ENCODE measurements at places on chromosomes 1 and 21.
A peak's percentile ranks its signal among the peaks of the same experiment; 100 is the strongest.

GRCh38 chr1:19850214-19850613 lies 32.0 kb upstream of the OTUD3 start:
- DNase-seq: no peak

DNA sequence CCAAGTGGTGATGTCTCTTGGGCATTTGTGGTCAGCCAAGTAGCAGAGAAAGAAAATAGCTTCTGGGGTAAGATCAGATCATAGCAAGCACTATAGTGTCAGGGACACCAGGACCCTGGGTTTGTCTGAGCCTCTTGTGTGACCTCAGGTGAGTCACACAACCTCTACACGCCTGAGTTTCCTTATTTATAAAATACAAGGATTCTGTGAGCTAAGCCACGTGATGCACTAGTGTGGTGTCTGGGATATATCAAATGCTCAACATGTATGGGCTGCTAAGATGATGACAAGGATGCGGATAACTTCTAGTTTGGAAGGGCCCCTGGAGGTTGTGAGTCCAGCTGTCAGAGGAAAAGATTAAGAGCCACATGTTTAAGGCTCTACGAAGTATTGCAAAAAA lies 24.5 kb upstream of the ZNF436 start:
- no peak for DNase-seq

- no peak for DNase-seq
These were observed 11.9 kb upstream of the CBR3 start for GRCh38 chr21:36122977-36123376.

- DNase-seq: no peak
These were observed 220.6 kb downstream of the CHRM3 start for GRCh38 chr1:239606850-239607400.

- no peak for DNase-seq
These were observed 31.9 kb upstream of the SARS1 start for GRCh38 chr1:109181807-109182163.

DNA sequence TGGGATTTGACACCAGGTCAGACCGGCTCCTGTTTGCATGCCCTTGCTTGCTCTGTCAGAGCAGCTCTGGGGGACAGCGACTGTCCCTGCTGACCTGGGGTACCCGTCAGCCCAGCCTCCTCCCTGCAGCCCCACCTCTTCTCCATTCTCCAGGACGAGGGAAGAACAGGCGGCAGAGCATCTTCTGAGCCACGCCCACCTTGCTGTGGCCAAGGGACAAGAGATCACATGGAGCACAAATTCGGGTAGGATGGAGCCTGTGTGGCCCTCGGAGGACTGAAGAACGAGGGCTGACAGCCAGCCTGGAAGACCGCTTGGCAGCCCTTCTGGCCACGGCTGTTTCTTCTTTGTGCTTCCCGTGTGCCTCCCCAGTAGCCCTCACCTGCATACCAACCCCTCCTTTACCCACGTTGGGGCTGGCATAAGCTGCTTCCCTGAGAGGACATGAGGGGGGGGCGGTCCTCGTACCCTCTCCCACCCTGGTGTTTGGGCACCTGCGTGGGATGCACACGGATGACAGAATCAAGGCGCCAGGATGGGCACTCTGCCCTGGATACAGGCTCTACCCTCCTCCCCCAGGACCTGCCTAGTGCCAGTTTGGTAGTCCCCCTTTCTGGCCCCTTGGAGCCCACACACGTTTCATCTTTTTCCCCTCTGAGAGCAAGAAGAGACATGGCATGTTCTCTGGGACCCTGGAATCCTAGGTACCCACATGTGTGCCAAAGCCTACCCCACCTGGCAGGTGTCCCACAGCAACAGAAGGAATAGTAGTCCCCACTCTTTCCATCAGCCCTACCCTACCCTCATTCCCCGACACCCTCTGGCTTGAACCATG lies 26.9 kb downstream of the CDK18 start:
- no peak for DNase-seq

- DNase-seq: no peak
These were observed 233.1 kb upstream of the VAMP3 start for GRCh38 chr1:7538033-7538432.

DNA sequence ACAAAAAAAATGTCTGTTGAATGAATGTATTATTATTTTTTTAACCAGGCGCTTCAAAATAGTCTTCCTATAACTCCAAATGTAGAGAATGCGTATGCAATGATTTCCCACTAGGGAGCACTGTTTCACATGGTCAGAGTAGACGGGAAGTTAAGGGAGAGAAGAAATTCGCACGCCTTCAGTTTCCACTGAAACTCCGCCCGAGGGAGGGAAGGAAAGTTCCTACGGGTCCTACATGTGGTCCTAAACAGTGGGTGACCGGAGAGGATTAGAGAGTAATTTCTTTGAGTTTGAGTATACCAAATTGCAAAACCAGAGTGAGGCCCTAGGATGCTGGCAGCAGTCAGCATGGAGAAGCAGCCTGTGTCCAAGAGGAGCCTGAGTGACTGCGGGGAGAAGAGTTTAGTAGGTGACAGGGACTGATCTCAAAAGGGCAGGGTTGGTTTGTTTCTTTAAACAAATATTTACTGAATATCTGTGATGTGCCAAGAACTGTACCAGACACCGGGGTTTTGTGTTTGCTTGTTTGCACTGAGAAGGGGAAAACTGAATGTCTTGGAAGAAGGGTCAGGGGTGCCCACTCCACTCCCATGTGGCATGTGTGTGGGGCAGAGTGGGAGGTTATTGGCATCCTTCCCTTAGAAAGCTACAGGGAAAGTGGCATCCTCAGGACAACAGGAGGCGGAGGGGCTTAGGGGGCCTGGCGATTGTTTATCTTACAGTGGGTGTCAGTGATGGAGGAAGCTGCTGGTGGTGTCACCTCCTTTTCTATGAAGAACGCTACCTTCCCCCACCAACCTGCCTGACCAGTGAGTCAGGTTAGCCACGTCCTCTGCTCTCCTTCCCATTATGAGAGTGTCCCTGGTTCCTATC lies 22.8 kb downstream of the RNU5D-1 start:
- DNase-seq: peak; percentile 44

DNA sequence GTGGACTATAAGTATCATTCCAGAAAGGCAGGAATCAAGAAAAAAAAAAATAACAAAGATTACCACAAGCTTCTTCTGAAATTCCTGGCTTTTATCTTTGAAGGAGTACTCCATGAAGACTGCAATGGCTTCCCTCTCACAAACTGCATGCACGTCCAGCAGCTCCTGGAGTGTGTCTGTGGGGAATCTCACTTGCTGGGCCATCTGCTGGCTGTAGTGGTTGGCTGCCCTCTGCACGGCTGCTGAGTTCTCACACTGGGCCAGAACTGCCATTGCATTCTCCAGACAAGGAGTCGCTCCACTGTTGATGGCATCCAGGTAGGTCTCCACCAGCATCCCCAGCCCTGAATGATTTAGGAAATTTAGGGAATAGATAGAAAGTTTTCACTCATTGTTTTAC lies 23.3 kb upstream of the GBP2 start:
- no peak for DNase-seq

GRCh38 chr1:94582565-94582964 lies 41.0 kb upstream of the F3 start:
- no peak for DNase-seq

GRCh38 chr1:192979542-192979941 lies 79.6 kb downstream of the UCHL5 start:
- DNase-seq: no peak

GRCh38 chr1:157830887-157831286 lies 10.7 kb downstream of the CD5L start:
- DNase-seq: no peak

- DNase-seq: no peak
These were observed 797 bp upstream of the KCNJ9 start for GRCh38 chr1:160080381-160081100.

GRCh38 chr1:34267326-34267725 lies 90.6 kb downstream of the C1orf94 start:
- DNase-seq: no peak

DNA sequence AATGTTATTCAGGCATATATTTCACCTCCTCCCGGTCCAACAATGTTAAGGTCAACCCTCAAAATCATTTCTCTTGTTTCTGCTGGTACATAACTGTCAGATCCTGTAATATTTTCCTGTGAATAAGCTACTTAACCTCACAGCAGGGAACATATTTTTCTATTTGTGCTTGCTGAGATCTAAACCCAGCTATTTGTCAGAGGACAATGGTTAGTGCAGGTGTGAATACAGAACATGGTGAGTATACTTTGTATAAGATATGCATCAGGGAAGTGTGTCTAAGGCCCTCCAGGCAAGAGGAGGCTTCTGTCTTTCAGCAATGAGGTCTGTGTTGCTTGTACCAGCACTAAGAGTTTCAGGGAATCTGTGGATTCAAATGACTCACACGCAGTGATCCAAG lies 970.6 kb downstream of the NCAM2 start:
- DNase-seq: no peak

GRCh38 chr1:175576865-175577264 lies 166.5 kb downstream of the TNR start:
- no peak for DNase-seq

DNA sequence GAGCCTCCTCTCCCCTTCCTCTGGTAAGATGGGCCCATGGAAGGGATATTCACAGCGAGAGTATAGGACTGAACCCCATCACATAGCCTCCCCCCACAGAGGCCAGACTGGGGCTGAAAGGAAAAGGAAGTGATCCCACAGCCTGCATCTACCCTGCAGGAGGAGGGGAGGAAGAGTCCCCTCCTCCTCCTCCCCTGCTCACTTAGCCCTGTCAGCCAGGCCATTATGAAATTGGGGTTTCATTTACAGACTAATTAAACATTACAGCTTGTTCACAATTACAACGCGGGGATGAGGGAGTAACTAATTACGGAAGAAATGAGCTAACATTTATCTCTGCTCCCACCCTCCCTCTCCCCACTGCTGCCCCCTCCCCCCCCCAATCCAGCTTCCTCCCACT lies 25.4 kb downstream of the DMAP1 start:
- no peak for DNase-seq

DNA sequence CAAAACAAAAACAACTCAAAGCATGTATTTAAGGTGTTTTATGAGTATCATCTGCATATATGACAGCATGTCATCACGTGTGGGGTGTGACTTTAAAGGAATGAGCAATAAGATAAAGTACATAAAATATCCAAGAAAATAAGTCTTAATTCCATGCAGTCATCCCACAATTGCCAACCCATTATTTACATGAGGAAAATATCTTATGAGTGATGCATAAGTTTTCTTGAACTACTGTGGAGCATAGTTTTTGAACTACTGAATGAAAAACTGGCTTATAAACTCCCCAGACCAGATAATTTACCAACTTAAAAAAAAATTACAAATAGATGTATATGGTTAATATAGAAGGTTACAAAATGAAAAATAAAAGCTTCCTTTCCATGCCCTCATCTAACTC lies 29.7 kb upstream of the MTMR11 start:
- no peak for DNase-seq

- DNase-seq: no peak
These were observed 26.0 kb upstream of the ESRRG start for GRCh38 chr1:216749232-216749631.

- no peak for DNase-seq
These were observed 12.6 kb upstream of the SAMD11 start for GRCh38 chr1:910881-911721.
